ENCODE measurements at places on chromosomes 3 and 15.

DNA sequence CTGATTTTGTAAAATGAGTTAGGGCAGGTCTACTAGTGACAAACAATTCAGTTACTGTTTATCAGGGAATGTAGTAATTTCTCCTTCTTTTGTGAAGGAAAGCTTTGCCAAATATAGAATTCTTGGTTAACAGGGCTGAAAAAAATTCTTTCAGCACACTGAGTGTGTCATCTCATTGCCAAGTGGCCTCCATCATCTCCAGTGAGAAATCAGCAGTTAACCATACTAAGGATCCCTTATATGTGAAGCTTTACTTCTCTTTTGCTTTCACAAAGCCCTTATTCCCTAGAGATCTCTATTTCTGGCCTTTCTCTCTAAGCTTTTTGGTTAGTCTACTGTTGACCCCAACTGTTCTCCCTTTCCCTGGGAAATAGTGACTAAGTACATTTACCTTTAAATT lies 269.1 kb downstream of the SCAPER start:
- no peak for DNase-seq

GRCh38 chr3:136831461-136831860 lies 12.5 kb downstream of the SLC35G2 start:
- DNase-seq, result no peak

GRCh38 chr3:31361371-31362273 lies 171.1 kb upstream of the STT3B start:
- no peak for DNase-seq

DNA sequence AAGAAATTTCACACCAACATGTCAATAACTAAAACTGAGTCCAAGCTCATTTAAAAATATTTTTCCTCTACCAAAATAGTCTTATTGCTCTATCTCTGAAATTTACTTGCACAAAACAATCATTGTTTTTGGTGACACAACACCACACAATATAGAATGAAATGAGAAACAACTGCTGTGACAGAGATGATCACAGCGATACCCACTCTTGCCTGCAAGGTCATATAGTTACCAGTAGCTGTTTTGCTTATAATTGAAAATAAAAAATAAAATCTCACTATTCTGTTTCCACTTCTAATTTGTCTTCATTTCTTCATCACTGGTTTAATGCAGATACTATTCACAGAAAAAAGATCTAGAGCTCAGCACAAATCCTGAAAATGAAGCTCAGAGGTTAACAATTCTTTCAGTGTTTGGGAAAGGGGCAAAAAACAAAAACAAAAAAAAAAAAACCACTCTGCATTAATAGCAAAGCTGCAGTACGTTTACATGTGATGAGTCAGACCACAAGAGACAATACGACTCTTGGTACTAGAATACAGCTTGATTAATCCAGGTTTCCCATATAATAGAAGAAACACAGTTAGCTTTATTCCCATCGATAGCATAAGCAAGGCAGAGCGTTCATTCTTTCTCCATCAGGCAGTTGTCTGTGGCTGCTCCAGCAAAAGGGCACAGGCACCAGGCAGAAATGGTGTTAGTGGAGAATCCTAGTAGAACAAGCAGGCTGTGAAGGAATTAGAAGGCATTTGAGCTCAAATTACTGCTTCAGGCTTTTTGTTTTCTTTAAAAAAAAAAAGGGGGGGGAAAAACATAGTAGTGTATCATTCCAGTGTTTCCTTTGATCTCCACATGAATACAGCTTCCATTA lies 773 bp downstream of the ANKRD28 start:
- peak; percentile 30 for DNase-seq

GRCh38 chr3:186192823-186193222 lies 83.9 kb upstream of the ETV5 start:
- DNase-seq, result no peak

- no peak for DNase-seq
Measured at GRCh38 chr15:89111961-89112340, 23.7 kb downstream of the ABHD2 start.

DNA sequence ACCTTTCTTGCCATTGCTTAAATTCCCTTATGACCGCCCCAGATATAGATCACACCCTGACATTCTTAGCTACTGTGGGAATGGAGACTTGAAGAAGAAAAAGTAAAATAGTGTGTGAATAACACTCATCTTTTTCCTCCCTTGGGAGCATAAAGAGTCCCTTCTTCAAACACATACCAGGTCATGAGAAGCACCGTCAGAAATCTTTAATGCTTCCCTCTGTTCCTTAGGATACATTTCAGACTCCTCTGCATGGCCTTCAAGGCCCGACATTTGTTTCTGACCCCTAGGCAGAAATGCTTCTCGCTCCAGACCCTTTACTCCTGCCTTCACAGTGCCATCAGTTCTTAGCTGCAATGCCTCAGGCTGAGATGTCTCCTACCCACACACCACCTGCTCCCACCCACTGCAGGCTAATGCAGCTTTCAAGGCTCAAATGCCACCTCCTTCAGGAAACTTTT lies 143.8 kb upstream of the IL12A start:
- DNase-seq, result no peak

DNA sequence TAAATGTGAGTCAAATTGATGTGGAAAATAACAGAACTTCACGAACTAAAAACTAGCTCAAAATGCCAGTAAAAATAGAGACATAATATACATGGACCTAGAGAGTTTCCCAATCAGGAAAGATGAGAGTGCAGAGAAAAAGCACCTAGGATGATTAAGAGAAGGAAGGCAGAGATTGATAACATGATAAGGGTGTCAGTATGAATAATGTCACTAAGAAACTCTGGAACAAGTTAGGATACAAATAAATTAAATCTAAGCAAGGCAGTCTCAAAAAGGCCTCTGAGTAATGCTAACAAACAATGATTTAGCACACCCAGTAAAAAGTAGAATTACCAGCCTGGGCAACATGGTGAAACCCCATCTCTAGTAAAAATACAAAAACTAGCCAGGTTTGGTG lies 304.7 kb upstream of the DPPA4 start:
- no peak for DNase-seq

DNA sequence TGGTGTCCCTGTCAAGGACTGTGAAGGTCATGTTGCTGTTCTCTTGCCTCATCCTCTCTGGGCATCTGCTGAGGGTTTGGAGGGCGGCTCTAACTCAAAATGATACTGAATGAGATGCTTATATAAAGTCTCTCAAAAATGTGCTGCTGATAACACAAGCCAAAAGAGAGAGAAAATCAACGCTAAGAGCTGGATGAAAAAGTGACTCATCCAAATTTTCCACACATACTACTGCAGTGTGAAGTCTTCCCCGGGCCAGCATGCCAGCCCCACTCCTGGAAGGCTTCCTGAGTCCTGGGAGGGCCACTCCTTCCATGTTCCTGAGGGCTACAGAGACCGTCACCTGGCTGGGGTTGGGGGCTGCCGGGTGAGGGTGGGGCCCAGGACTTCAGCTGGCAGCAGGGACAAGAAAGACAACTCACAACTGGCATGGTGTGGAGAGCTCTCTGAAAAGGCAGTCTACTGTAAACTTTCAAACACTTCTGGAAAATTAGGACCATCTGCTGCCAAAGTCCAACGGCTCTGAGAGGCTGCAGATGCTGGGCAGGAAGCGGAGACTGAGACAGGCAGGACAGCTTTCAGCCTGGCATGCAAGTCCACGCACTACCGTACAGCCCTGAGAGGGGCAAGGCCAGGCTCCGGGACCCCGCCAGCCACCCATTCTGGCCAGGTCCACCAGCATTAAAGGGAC lies 200.3 kb downstream of the ADAMTS17 start:
- no peak for DNase-seq

- no peak for DNase-seq
Measured at GRCh38 chr15:62907275-62907674, 135.3 kb upstream of the TPM1 start.

DNA sequence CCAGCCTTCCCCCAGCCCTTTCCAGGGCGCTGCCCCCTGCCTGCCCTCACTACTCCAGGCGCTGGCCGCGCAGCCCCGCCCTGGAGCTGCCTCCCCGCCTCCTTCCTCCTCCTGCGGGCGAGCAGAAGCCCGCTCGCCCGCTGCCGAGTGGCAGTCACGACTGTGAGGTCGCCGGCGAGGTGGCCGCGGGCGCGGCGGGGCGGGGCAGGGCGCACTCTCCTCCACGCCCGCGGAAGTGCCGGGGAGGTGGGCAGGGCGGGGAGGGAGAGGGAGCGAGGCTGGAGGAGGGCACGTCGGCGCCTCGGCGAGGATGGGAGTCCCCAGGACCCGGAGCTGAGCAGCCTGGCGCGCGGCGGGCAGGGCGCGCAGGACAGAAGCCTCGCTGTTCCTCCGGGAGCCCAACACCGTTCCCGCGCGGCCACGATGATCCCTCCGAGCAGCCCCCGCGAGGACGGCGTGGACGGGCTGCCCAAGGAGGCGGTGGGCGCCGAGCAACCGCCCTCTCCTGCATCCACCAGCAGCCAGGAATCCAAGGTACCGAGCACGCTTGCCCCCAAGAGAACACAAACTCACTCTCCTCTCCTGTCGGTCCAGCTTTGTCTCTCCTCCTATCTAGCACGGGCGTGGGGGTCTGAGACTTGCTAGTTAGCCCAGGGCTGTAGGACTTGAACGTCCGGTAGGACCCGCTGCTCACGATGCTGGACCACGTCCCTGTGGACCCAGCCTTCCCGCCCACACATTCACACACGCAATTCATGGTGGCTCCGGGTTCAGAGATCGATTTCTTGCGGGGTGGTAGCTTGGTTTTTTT lies at the start of gene STAC:
Gene STAC, plus strand, starts transcription at position 284 of the 811 bp plus-strand sequence. Its CDS starts 140 bp downstream, at position 424.
- peak; percentile 53 for DNase-seq

DNA sequence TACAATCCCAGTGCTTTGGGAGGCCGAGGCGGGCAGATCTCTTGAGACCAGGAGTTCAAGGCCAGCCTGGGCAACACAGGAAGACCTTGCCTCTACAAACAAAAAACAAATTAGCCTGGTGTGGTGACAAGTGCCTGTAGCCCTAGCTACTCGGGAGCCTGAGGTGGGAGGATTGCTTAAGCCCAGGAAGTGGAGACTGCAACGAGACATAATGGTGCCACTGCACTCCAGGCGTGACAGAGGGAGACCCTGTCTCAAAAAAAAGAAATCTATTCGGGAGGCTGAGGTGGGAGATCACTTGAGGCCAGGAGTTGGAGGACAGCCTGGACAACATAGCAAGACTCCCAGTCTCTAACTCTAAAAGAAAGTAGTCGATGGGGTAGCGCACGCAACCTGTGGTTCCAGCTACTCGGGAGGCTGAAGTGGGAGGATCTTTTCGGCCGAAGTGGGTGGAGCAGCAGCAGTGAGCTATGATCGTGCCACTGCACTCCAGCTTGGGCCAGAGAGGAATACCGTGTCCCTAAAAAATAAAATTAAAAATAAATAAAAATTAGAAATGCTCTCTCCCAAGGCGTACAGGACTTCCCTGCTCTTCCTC lies 775 bp downstream of the C3orf33 start:
- DNase-seq, result no peak

- DNase-seq, result peak; percentile 66
Measured at GRCh38 chr3:114624571-114625181, 330.8 kb downstream of the TIGIT start.

GRCh38 chr15:83651541-83651940 lies 2.4 kb upstream of the ADAMTSL3 start:
- DNase-seq, result no peak

DNA sequence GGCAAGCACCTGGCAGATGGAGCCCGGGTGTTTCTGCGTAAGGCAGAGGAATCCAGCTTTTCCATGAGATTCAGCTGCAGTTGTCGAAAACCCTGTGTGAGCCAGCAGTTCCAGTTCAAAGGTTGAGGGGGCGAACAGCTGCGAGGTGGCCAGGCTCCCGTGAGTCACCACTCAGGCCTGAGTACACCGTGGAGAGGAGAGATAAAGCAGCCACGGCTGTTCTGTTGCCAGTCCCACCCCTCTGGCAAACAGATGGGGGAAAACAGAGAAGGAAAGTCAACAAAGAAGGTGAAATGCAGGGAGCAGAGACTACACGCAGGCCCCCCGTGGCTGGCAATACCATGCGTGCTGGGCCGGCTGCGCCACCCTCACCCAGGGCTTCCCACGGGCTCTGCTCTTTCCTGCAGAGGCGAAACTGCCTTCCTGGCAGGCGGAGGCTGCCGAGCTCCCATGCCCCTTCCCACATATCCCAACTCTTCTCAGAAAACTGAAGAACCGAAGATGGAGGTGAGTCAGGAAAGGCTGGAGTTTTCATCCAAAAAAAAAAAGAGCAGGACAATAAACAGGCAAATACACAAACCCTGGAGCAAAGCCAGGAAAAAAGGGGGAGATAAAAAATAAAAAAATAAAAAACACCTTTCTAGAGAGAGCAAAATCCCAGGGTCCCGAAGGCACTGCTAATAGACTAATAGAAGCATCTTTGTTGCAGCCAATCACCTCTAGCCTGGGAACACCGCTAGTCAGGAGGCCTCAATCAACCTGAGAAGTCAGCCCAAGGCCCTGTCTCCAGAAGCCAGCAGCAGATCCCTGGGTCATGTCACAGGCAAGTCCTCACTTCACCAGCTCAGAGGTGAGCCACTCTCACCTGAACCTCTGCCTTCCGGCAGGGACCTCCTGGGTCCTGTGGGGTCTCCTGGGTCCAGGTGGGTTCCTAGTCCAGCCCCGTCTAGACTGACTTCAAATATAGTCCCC lies 37.7 kb downstream of the FAM174B start:
- DNase-seq, result no peak

GRCh38 chr3:141076797-141077571 lies 25.8 kb downstream of the SPSB4 start:
- no peak for DNase-seq

- DNase-seq, result no peak
Measured at GRCh38 chr3:127716384-127716783, 43.6 kb downstream of the ABTB1 start.

DNA sequence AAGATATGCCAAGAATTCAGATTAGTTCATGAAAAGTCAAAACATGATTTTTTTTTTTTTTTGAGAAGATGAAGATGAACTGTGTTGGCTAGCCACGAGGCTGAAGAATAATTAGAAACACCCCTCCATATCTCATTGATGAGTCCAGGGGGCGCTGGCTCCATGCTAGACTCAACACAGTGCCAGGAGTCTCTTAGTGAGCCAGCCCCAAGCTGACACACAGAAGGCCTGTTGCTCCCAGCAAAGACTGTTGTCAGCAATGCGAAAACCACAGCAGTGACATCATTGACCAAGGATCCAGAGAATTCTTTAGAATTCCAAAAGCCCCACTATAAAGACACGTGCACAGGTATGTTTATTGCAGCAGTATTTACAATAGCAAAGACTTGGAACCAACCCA lies 185.2 kb downstream of the ANXA2 start:
- DNase-seq, result no peak

DNA sequence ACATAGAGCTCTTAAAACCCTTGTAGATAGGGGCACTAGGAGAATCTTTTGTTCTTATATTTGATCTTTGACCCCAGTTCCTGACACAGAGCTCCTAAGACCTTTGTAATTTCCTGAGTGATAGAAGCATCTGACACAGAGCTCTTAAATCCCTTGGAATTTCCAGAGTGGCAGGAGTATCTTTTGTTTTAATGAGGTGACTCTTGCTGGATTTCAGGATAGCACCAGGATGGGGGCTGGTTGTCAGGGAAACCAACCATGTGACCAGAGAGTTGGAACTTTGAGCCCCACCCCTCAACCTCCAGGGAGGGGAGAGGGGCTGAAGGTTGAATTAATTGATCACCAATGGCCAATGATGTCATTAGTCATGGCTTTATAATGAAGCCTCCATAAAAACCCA lies 47.6 kb upstream of the ST8SIA2 start:
- no peak for DNase-seq

Data from SW 1271 (cell line).